ENCODE measurements at places on chromosomes 3 and 15.

DNA sequence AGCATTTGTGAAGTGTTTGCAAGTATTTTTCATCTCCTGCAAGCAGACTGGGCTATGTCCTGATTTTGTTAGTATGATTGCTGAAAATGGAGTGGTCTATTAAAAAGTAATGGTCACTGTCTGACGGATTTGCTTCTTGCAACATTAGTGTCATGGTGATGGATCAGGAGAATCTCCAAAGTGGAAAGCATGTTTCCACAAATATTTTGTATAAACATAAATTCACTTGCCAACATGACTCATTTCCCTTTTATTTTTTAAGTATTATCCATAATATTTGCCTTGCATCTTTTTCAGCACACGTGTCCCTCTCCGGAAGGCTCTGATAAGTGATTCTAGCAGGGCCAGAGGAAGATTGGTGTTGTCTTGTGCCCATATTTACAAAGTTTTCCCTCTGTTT lies 27.4 kb upstream of the CACNA2D3 start:
- DNase-seq: no peak

GRCh38 chr3:37453393-37454389 lies 279.3 kb upstream of the LRRFIP2 start:
- DNase-seq: peak; percentile 74

DNA sequence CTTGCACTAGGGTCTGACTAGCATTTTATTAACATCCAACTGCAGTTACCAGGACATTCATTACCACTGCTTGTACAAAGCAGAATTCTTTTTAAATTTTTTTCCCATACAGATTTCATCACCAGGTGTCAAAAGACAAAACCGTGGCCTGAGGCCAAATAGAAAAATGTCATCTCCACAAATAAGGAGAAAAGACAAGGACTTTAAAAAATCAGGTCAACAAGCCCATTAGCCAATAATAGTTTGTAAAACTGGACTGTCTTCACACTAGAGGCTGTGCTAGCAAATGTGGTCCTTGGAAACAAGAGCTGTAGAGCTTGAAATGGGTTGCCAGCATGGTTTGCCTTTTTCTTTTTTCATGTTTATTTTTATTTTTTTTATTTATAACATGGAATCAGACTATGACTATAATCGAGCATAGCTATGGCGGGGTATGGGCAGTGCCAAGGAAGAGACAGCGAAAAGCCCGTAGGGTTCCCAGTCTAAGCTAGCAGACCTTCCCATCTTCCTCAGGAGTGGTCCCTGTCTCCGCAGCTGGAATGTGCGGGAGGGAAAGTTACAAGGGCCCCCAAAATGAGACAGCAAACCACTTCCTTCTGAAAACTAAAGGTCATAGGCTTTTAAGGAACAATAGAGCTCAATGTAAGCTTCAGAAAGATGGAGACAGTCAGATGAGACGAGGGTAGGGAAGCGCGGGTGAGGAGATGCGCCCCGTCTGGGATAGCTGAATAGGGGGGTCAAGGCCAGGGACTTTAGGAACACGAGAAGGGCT lies 1.5 kb downstream of the PTPN9 start:
- peak; percentile 55 for DNase-seq

GRCh38 chr15:71548401-71548807 lies 261.9 kb upstream of the NR2E3 start:
- no peak for DNase-seq

DNA sequence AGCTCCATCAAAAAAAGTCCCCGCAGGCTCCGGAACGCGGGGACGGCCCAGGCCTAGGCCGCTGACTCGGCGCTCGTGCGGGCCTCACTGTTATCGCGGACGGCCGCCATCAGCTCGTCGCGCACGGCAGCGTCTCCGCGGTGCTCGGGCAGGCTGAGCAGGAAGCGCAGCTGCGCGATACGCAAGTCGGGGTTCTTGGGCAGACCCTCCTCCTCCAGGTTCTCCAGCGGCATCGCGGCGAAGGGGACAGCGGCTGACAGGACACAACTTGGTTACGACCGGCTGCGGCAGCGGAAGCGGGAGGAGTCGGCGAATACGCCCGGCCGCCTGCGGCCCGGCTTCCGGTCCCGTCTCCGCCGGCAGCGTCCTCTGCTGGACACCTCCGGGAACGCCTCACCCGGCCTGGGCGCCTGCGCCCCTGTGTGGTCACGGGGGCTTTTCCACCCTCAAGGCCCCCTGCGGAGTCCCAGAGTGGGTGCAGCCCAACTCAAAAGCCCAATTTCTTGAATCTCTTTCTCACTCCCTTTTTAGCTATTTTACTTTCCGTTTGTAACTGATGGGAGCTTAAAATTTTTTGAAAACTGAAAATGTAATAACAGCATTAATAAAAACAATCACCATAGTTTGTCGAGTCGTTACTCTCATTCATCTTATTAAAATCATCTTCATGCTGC lies at the start of gene PSMD6:
Gene PSMD6 (minus strand): TSS at position 308 of the 674 bp plus-strand sequence. CDS start 75 bp downstream, at position 233.
- peak; percentile 74 for DNase-seq

All from cerebellar cortex (tissue), 1 donor.